ENCODE measurements at places on chromosomes 7 and 10.

GRCh38 chr7:80235334-80235733 is 100.7 kb downstream of the GNAI1 start:
- no peak for DNase-seq

- DNase-seq = no peak
These were observed 28.3 kb downstream of the OGDHL start for GRCh38 chr10:49733866-49734265.

DNA sequence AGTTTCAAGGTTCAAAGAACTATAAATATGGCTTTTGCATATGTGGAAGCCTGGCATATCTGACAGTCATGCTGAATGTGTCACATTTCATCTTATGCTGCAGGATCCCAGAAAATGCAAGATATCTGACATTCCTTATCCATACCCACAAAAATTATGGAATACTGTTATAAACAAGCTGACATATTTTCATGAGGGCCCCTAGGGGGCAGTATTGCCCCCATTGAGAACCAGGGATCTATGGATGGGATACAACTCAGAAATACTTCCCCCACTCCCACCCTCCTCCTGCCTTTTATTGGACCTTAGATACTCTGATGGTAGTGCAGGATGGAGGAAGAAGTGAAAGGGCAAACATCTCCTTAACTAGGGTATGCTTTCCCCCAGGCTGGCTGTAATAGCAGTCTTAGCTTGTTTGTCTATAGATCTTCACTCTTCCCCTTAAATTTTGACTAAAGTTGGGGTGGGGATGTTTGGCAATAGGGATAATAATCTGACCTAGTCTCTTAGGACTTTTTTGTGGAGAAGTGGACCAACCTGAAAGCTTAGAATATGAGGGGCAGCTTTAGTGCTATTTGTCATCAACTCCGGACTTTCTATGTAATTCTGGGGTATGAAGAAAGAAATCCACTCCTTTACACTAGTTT is 3.5 kb upstream of the GNGT1 start:
- no peak for DNase-seq

DNA sequence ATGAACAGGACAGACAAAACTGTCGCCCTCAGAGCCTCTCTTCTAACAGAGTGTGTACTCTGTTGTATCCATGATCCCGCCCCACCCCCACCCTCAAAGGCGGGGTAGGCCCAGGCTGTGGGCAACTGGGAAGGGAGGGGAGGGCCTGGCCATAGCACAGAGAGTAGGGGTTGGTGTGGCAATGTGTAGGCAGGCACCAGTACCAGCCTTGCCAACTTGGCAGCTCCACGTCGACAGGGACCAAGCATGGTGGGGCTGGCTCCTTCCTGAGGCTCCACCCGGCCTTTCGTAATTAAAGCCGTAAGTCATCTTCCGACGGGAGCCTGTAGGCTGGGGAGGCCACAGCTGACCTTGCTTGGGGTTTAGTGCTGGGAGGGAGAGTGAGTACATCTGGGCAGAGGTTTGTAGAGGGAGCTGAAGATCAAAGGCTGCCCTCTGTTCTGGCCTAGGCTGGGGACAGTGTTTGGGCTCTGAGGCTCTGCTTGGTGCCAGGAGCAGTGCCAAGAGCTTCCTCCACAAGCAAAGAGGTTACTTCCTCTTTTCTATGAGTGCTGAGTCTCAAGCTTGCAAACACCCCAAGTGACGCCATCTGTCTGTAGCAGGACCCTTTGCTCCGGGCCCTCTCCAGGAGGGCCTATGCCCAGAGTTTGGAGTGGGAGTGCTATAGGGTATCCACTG is 121.6 kb downstream of the C10orf105 start:
- DNase-seq = peak; percentile 9

- DNase-seq = no peak
These were observed 73.2 kb downstream of the WNT2 start for GRCh38 chr7:117249696-117250095.

GRCh38 chr7:117737926-117738325 is 135.3 kb downstream of the CTTNBP2 start:
- no peak for DNase-seq

GRCh38 chr10:85080934-85081333 is 752.5 kb downstream of the CCSER2 start:
- no peak for DNase-seq

- no peak for DNase-seq
These were observed 8.4 kb upstream of the TRDMT1 start for GRCh38 chr10:17209881-17210280.

DNA sequence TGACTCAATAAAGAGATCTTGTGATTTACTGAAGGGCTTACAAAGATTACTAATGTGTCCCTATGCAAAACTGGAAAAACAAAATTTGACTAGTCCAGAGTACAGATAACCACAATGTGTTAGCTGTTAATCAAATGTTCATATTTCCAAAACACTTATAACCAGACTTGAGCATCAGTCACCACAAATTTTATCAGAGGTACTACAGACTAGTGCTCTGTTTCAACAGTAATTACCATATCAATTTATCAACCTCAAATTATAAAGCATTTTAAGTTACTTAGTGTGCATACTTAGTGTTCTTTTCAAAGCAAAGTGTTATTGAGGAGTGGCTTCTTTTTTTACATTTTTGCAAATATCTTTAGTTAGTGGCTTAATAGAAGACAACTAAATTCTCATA is 765.9 kb downstream of the GRM8 start:
- no peak for DNase-seq

- peak; percentile 23 for DNase-seq
These were observed 75.1 kb downstream of the EBF3 start for GRCh38 chr10:129888784-129889616.

DNA sequence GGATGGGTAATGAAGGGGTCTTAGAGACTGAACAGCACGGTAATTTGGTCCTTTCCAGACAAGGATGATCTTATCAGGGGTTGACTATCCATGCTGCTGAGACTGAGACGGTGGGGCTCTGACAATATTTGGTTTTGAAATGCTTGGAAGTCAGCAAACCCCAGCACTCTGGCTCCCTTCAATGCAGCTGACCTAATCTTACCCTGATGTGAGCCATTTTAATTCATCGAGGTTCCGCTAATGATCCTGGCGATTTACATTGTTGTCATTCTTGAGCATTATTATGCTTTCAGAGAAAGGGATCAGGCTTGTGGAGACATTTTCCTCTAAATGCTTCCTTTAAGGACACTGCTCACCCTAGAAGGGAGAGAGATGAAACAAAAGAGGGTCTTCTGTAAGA is 114.6 kb upstream of the BMPER start:
- DNase-seq = no peak
